NCI-H1092 (cell line): ENCODE measurements at places on chromosomes 2 and 18.

- no peak for DNase-seq
Measured at GRCh38 chr2:160062292-160063005, at the start of gene PLA2R1. Gene PLA2R1 (minus strand): TSS chr2:160062615. CDS start chr2:160062403, 212 bp downstream.

GRCh38 chr2:20052861-20053281 is 1.4 kb upstream of the LAPTM4A start:
- peak; percentile 22 for DNase-seq

DNA sequence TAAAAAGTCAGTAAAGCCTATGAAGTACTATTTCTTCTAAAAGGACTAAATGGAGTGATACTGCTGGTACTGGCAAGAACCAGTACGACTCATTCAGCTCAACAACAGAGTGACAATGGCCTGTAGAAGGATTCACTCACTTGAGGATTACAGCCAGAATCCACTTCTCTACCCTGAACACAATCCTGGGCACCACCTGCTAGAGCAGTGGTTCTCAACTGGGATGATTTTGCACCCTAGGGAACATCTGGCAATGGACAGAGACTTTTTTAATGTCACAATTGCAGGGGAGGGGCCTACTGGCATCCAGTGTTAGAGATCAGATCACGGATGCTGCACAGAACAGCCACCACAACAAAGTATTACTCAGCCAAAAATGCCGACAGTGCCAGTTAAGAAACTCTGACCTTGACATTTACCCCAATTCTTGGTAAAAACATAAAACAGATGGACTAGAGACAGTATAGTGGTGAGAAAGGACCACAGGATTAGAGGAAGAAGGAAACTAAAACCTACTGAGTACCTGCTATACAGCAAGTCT is 5.0 kb downstream of the SPIRE1 start:
- DNase-seq = no peak

- peak; percentile 85 for DNase-seq
Measured at GRCh38 chr2:151409601-151410484, at the start of gene RIF1. Gene RIF1 (plus strand): TSS chr2:151409902. CDS start chr2:151410424, 522 bp downstream.

- no peak for DNase-seq
Measured at GRCh38 chr2:196389670-196390069, 218.3 kb upstream of the STK17B start.

- no peak for DNase-seq
Measured at GRCh38 chr2:230602562-230603230, 109.9 kb upstream of the CAB39 start.

GRCh38 chr18:54130631-54131030 is 93.8 kb downstream of the MBD2 start:
- DNase-seq = no peak

DNA sequence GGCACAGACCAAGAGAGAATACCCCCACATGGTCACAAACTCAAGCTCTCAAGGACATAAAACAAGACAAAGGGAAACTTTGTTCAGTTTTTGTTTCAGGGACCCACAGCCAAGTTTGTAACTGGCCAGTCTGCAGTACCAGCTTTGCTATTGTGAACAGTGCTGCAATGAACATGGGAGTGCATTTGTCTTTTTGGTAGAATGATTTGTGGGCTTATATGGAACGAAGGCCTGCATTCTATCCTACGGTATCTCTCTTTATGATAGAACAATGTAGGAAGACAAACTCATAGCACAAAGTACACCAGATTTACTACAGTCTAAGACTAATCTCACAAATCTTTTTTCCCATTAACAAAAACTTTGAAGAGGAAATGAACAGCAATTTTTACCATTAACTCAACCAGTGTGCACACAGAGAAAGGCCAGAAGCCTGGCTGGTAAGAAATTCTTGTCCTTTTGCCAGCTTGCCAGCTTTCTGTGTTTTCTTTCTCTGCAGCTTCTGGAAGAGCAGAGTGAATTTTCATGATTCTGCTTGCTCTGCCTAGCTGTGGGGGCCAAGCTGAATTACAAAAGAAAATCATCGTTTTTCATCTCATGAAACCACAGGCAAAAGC is 37.1 kb upstream of the FEZ2 start:
- DNase-seq = no peak

- no peak for DNase-seq
Measured at GRCh38 chr2:192969055-192969454, 774.3 kb upstream of the TMEFF2 start.

DNA sequence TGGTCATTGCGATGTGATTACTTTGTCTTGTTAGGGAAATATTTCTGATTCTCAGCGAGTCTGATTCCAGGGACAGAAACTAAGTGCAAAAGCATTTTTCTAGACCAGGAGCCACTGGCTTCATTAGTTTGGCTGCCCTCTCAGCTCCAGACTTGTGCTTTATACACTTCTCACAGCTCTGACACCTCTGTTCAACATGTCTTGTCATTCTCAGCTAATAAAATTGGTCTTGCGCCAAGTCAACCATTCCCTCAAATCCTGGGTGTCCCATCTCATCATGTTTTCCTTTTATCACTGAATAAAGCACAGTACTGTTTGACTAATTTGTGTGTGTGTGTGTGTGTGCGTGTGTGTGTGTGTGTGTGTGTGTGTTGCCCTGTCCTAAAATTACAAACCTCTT is 215.5 kb upstream of the EPHA4 start:
- DNase-seq = no peak

- no peak for DNase-seq
Measured at GRCh38 chr2:118859157-118859770, 11.8 kb upstream of the EN1 start.

DNA sequence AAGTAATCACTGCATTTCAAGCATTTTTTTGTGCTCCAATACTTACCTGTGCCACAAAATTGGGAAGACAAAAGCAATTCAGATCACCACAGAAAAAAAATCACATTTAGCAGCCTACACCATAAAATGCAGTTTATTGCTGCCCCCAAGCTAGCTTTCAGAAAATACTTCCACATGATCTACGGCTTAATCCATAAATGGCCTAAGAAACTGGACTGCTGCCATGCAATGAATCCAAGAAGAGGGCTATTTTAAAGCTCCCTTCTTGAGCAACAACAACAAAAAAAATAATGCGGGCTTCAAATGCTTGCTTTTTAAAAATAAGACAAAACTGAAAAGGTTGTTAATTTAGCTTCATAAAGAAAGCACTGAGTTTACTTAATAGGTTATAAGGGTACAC is 272.3 kb downstream of the RAD51AP2 start:
- no peak for DNase-seq

GRCh38 chr2:151826737-151827157 is 1.5 kb downstream of the ARL5A start:
- DNase-seq = no peak

DNA sequence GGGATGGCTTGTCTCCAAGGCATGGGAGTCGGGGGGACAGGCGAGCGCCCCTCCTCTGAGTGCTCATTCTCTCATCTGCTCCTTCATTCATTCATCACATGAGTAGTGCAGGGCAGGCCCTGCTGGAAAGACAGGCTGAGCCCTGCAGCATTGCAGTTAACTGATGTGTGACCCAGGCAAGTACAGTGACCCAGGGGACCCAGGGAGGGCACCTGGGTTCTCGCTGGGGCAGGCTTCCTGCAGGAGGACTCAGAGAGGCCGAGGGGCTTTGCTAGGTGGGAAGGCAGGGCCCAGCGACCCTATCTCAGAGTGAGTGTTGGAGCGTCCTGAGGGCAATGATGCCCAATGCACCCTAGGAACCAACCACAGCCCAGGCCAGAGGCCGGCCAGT is 30.6 kb downstream of the HJURP start:
- no peak for DNase-seq

DNA sequence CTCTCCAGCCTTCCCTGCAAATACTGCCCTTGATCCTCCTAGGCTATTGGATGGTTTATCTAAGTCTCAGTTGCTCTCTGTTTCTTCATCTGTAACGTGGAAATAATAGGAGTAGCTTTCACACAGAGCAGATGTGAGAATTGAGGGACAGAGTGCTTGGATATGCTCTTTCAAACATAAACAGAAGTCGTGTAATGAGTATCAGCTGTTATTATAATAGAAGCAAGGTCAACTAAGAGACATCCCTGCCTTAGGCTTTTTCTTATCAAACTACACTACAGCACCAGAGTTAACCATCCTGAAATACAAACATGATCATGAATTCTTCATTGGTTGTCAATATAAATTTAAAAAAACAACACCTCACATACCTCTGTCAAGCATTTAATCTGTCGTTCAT is 138.2 kb downstream of the DOK6 start:
- no peak for DNase-seq

DNA sequence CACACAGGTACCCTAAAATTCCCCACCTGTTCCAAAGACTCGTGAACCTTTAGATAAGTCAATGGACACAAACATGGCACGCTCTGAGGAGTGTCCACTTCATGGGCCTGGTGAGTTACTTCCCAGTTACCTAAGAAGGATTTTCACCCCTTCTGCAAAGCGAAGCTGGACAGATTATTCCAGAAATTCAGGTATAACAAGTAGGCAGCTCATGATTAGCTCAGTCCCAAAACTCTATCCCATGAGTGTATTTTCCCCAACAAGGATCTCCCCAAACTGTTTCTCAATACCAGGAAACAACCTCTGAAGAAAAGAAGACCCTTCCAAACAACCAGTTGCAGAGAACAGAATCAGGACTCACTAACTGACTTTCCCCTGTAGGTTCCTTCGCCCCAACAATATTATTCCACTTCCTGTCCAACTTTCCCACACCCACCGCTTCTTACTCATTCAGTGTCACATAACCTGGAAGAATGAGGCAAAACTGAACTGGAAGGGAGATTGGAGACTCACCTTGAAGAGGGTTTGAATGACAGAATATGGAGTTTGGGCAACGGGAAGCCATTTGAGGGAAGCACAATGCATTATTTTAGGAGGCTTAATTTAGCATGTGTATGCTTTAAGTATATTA is 120.1 kb downstream of the ANTXR1 start:
- no peak for DNase-seq

GRCh38 chr2:191167766-191168165 is 17.0 kb upstream of the STAT4 start:
- DNase-seq = no peak

DNA sequence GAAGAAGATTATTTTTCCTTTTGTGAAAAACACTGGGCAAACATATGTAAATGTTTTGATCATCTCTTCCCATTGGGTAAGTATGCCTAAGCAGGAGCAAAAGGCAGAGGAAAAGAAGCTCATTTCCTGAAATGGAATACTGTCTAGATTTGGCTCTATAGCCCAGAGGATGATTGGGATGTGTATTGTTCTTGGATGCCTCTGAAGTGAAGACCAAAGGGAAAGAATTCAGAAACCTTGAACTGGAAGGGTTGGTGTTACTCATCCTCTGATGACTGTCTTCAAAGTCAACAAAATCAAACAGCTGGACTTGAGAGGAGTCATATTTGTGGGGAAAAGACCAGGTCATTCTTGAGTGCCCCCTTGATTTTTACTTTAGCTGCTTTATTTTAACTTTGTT is 112.6 kb upstream of the NT5C1B start:
- DNase-seq = no peak

GRCh38 chr2:216426166-216426777 is 14.0 kb downstream of the SMARCAL1 start:
- no peak for DNase-seq

DNA sequence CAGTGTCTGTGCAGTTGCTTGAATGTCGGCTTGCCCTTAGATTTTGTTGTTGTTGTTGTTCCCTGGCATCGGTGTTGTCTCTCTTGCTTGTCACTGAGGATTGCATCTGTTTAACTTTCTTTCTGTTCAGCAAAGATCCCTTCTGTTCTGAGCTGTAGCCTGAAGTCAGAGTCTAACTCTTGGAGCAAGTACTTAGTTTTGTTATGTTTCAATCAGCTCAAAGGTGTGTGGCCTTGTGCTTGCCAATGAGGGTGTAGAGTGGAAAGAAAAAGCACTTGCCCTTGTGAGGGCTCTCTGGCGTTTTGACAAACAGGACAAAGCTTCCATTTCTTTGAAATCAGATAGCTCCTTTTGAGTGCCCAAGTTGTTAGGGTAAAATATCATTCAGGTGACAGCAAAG is 757.1 kb upstream of the CDH7 start:
- no peak for DNase-seq

DNA sequence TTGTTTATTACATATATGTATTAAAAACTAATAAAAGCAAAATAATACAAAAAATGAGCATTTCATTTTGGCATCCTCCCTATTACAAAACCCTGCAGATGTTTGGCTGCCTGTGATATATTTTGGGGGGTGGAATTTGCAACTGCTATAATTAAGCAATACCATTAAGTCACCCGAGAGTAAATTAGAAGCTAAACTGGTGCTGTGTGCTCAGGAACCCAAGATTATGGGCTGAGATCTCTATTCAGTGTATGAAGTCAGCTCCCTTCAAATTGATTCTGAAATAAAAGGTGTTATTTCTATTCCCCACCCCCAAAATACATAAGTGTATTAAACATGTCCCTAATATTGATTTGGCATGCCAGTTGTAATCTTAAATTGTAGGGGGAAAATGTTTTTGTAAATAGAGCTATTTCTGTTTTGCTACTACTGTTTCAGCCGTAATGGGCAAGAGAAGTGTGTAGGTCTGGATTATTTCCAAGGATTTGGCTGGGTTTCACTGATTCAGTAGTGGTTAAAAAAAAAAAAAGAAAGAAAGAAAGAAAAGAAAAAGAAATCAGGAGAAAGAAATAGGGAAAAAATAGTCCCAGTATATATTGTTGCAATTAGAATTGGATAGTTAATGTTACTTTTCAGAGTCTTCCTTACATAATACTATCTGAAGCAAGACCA is 110.9 kb downstream of the SS18 start:
- no peak for DNase-seq

DNA sequence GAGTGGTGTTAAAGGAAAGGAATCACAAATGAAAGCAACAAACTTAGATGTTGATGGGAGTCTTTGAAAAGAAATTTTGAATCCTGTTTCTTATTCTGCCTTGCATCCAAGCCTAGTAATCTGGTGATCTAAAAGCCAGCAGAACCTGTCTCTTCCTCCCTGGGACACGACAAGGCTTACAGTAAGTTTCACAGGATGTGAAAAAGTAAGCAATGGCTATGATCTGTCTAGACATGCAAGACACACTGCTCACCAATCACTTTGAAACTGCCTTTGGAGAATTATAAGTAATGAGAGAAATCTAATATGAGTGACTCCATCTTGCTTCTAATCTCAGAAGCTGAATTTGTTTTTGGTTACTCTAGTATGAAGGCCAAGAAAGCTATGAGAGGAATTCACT is 103.7 kb downstream of the KCNH7 start:
- no peak for DNase-seq

GRCh38 chr2:26904839-26905238 is 56.9 kb downstream of the DPYSL5 start:
- DNase-seq = no peak

- DNase-seq = no peak
Measured at GRCh38 chr2:86335865-86336674, 1.4 kb downstream of the REEP1 start.

DNA sequence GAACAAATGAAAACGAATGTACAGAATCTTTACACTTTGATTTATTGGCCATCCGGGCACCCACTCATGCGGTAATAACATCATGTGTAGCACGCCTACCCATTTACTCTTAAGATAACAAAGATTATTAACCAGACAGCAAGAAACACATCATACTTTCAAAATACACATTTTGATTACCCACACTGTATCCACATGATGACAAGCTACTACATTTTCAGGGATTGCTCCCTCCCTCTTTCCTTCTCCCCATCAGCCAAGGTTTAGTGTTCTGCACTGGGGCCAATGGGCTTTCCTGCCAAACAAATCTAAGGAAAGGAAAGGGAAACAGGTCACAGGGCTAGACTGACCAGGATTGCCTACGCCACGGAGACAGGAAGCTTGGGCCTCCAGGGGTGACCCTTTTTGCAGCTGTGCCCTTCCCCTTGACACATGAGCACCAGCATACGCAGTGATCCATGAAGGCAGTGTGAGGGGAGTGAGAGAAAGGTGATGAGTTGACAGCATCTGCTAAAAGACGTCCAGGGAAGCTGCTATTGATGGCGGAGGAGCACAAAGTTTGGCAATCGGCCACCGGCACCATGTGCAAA is 76.5 kb downstream of the ZNF521 start:
- DNase-seq = no peak

- no peak for DNase-seq
Measured at GRCh38 chr18:73975266-73975665, 172.4 kb downstream of the FBXO15 start.
